B cell (primary cell): ENCODE measurements at places on chromosomes 4 and X.

GRCh38 chrX:132497432-132497831 lies 8.6 kb upstream of the MBNL3 start:
- DNase-seq: no peak

GRCh38 chr4:25811841-25812240 lies 50.9 kb downstream of the SEL1L3 start:
- DNase-seq: no peak

DNA sequence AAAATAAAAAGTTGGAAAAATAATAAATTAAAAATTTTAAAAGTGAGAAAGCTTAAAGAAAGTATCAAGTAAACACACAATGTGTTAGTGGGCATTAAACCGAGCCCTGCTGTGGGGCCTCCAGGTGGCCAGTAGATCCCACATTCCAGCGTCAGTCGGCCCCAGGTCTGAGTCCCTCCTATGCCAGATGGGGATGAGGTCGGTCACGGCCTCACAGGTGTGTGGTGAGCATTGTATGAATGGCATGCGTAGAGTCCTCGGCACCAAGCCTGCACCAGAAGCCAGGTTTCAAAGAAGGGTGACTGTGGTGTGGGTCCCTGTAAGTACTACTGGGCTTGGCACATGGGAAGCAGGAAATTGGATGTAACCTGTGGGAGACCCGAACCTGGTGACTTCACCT lies 75.6 kb upstream of the MSX1 start:
- no peak for DNase-seq

DNA sequence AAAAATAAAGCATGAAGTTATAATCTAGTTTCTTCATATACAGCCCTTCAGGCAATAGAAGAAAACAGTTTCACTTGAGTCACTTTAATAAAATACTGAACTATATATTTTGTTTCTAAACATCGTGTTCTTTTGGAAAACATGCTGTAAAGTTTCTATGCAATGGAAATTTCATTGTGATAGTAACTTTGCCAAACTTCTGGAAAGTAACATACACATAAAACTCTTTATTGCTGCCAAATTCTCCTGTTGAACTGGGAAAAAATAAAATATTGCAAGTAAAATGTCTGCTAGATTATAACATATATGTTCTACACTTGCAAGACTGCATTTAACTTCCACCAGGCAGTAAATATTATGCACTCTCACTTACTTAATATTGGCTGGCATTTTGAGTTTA lies 635.4 kb downstream of the SPRY1 start:
- no peak for DNase-seq

- peak; percentile 19 for DNase-seq
Measured at GRCh38 chr4:6854098-6854744, 55.4 kb upstream of the TBC1D14 start.

DNA sequence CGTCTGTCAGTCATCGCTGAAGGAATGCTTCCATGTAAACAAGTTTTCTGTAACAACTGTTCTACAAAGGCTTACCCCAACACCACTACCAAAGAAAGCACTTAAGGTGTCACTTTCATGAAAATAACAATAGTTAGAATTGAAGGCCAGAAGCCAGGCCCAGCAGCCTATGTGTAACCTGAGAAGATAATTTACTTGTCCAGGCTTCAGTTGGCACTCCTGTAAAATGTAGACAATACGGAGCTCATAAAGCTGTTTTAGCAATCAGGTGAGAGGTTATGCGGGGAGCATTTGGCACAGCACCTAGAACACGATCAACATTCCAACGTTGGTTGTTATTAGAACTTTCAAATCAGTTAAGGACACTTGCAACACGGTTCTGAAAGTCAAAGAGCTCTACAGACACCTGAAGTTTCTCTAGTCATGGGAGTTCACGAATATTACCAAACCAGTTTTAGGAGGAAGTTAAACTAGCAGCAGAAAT lies 15.7 kb downstream of the ADGRA3 start:
- DNase-seq: no peak

- DNase-seq: no peak
Measured at GRCh38 chr4:106316773-106317409, 541 bp downstream of the AIMP1 start.

DNA sequence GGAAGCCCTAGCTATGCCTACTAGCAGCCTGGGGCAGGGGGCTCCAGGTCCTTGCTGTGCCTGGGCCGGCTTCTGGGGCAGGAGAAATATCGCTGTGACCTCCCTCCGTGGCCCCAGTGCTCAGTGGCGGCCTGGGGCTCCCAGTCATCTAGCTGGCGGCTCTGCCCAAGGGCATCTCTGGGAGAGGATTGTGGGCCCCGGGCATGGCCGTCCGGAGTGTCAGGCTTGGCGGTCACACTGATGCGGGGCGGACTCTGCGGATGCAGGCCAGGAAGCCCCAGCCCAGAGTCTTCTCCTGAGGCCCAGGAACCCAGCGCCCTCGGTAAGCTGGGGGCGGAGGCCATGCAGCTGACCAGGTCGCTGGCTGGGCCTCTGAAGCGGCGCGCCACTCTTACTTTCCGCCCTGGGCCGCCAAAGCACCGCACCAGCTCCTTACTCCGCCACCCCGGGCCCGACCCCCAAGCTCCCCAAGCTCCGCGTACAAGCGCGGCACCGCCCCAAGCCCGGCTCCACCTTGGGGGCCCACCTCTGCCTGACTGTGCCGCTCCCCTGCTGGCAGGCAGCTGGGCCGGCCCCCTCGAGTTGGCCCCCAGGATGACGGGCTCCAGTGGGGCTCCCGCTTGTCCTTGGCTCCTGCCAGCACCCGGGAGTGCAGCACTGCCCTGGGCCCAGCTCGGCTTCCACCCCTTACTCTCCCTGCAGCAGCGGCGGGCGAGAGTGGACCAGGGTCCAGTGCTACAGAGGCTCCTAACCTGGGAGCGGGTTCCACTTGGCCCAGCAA lies 720.0 kb downstream of the PCDH18 start:
- no peak for DNase-seq

GRCh38 chr4:82043081-82043808 lies 330.5 kb downstream of the HNRNPD start:
- DNase-seq: no peak

- DNase-seq: no peak
Measured at GRCh38 chrX:15790769-15791290, 546 bp downstream of the ZRSR2 start.
